ENCODE measurements at places on chromosomes 5 and 9. TPM values are rescaled to one million over a fixed set of nuclear protein-coding genes. Genes with fewer than 3 reads are reported as not detected.

The QRFP gene
- polyA plus RNA-seq, result not detected

The CDH6 gene
- polyA plus RNA-seq, result 0.57 TPM

The SLC36A1 gene
- polyA plus RNA-seq, result 4.0 TPM

The FLT4 gene
- polyA plus RNA-seq, result 6.8 TPM

The OLFML2A gene
- polyA plus RNA-seq, result 2.3 TPM

The FOXD4L5 gene
- polyA plus RNA-seq, result not detected

The UAP1L1 gene
- 10.5 TPM for polyA plus RNA-seq

DNA sequence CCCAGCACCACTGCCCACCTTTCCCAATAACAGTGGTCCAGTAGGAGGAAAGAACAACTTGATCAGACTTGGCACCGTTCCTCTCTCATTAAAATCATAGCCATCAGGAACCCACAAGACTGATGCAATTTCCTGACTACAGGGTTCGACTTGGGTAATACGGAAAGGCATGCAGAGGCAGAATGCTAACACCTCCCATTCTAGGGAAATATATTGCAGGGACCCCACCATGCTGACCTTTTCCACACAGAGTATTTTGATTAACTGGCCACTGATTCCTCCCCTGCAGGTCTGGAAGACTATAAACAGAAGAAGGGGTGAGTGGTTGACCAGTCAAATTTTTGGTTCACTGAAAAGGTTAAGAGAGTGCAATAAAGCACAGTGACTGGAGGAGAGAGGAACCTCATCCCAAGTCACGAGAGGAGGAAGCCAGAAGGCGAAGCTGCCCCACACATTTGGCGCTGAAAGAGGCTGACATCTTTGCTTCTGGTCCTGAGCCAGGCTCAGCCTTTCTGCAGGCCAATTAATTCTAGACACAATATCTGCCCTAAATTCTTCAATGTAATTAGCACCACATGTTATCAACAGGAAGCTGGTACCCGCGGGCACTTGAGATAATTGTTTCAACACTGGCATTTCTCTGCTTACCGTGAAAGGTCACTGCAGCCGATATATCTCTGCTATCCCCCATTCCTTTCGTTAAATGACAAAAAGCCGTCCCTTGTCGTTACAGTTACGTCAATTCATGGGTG lies 64.7 kb upstream of the SPOCK1 start:
- no peak for DNase-seq
- H3K36me3 ChIP-seq, result no peaks in the 10 kb centered on the region
- no peaks in the 10 kb centered on the region for H3K4me1 ChIP-seq
- no peaks in the 10 kb centered on the region for H3K27me3 ChIP-seq

DNA sequence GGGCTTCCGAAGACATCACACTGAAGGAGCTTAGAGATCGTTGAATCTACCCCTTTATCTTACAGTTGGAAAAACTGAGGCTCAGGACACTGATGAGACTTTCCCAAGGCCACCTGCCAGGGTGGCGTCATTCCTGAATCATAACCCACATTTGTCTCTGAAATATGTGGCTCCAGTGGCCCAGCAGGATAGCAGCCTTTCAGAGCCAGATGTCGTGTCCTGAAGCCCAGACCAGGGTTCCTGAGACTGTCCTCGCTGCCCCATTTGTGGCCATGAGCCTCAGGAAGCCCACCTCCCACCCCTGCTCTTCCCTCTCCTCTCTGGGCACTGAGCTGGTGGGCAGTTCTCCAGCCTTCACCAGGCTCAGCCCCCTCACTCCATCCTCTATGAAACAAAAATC lies 2.4 kb downstream of the HMCN2 start:
- no peaks in the 10 kb centered on the region for H3K36me3 ChIP-seq
- DNase-seq, result no peak
- no peak overlapping the region for H3K4me3 ChIP-seq
- no peaks in the 10 kb centered on the region for H3K4me1 ChIP-seq
- no peak overlapping the region for H3K27ac ChIP-seq

DNA sequence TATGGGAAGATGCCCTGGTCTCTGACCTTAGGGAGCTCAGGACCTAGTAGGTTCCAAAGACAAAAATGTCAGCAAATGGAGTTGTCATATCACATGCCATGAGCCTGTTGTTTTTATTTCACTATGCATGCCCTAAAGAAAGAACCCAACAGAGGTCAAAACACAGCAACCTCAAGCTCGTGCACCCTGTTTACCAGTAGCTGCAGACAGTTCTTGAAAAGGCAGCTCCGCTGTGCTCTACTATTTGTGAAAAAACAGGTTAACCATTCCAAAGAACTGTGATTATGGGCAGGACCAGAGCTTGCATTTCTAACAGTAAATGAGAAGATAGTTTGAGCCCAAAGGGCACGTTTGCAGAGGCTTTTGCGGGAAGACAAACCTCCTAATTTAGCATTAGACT lies 22.8 kb downstream of the ITK start:
- no peaks in the 10 kb centered on the region for H3K27me3 ChIP-seq
- no peak overlapping the region for H3K4me3 ChIP-seq
- H3K27ac ChIP-seq, result no peak overlapping the region
- H3K36me3 ChIP-seq, result no peaks in the 10 kb centered on the region

DNA sequence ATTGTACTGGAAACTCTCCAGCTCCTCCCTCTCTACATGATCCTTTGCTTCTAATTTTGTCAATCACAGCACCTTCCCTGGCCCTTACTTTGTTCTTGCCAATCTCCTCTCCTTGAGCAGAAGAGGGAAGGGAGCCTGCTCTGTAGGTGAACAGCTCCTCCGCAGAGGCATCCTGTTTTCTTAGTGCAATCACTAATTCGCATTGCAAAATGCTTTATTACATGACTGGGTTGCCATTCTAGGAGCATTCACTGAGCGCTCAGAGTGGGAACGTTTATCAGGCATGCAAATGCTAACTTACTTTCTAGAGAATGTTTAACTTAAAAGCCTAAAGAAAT lies 416 bp upstream of the SNX18 start:
- H3K36me3 ChIP-seq, result no peaks in the 10 kb centered on the region
- H3K4me3 ChIP-seq, result no peak overlapping the region
- H3K27me3 ChIP-seq, result no peaks in the 10 kb centered on the region
- H3K27ac ChIP-seq, result no peak overlapping the region

DNA sequence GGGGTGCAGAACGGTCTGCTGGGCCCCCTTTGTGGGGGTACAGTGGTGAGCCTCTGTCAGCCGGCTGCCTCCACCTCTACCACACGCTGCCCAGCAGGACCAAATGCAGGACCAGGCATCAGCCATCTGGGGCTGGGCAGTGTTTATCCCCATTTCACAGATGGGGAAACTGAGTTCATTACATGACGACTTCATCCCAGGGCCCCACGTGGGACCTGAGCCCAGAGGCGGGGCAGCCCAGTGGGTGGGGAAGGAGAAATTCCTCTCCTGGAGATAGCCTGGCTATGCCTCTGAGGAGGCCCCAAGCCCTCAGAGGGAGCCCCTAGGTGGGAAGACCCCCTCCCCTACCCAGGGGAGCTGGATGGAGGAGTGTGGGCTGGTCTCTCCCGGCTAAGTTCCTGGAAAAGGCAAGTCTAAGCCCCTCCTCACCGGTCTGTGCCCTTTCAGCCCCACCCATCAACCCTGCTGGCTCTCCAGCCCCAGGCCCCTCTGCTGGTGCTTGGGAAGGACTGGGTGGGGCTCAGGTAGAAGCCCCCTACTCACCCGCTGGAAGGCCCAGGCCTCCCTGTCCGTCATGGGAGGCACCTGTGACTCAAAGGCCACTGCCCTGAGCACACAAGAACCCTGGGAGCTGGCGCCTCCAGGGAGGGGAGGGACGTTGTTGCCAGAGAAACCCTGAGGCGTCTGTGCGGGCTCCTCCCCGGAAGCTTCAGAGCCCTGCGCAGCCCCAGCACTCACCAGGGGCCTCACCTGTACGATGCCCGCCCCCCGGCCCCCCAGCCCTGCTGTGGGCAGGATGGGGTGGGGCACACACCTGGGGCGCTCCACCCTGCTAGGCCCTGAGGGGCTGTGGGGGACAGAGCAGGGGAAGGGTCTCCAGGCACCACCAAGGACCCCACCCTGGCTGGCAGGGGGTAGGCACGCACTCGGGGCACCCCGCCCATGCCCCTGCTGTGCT lies 7.4 kb upstream of the CCDC187 start:
- no peak overlapping the region for H3K4me3 ChIP-seq
- H3K36me3 ChIP-seq, result no peaks in the 10 kb centered on the region
- no peaks in the 10 kb centered on the region for H3K27me3 ChIP-seq

- no peaks in the 10 kb centered on the region for H3K4me1 ChIP-seq
- H3K27me3 ChIP-seq, result no peaks in the 10 kb centered on the region
- H3K36me3 ChIP-seq, result no peaks in the 10 kb centered on the region
- no peak overlapping the region for H3K4me3 ChIP-seq
Observed at GRCh38 chr5:123856766-123857165, 344.8 kb downstream of the CSNK1G3 start.

DNA sequence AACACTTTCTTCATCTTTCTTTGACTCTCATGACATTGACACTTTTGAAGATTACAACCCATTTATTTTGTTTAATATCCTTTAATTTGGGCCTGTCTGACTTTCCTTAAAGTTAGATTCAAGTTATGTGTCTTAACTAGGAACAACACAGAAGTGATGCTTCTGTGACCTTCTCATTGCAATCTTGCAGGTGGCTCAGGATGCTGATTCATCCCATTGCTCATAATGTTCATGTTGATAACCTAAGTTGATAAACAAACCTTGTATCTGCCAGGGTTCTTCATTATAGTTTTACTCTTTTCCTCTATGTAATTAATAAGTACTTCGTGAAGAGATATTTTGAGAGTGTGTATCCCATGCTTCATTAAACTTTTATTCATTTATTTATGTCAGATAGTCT lies 107.2 kb upstream of the SHB start:
- H3K27me3 ChIP-seq, result no peaks in the 10 kb centered on the region
- no peak for DNase-seq
- H3K36me3 ChIP-seq, result no peaks in the 10 kb centered on the region
- H3K4me1 ChIP-seq, result no peaks in the 10 kb centered on the region
- no peak overlapping the region for H3K4me3 ChIP-seq

GRCh38 chr5:53490747-53491146 lies 10.3 kb downstream of the FST start:
- no peaks in the 10 kb centered on the region for H3K4me1 ChIP-seq
- H3K27ac ChIP-seq, result no peak overlapping the region
- no peaks in the 10 kb centered on the region for H3K36me3 ChIP-seq
- no peak for DNase-seq
- H3K4me3 ChIP-seq, result no peak overlapping the region

DNA sequence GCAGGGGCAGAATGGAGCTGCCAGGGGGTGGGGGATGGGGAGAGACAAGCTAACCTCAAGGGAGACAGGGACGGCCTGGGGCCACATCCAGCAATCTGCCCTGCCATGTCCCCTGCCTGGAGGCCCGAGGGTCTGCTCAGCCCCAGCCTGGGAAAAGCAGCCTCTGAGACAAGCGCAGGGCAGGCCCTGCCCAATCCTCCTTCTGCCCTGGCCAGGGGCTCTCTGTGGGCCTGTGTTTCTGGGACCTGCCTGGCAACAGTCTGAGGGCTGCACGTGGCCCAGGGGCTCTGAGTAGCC lies 13.9 kb upstream of the QSOX2 start:
- no peak for DNase-seq
- H3K4me3 ChIP-seq, result no peak overlapping the region
- no peaks in the 10 kb centered on the region for H3K27me3 ChIP-seq

GRCh38 chr5:97417986-97418385 lies 234.9 kb upstream of the RIOK2 start:
- H3K27me3 ChIP-seq, result no peaks in the 10 kb centered on the region
- H3K4me1 ChIP-seq, result no peaks in the 10 kb centered on the region
- H3K4me3 ChIP-seq, result no peak overlapping the region
- no peaks in the 10 kb centered on the region for H3K36me3 ChIP-seq

- H3K27me3 ChIP-seq, result no peaks in the 10 kb centered on the region
- no peaks in the 10 kb centered on the region for H3K4me1 ChIP-seq
- H3K36me3 ChIP-seq, result peaks cover 28% of the 10 kb centered on the region
- H3K4me3 ChIP-seq, result no peak overlapping the region
Observed at GRCh38 chr9:19371942-19372341, 8.1 kb downstream of the RPS6 start.

GRCh38 chr9:126495411-126496180 lies 118.1 kb upstream of the LMX1B start:
- no peaks in the 10 kb centered on the region for H3K27me3 ChIP-seq
- no peak for DNase-seq
- no peak overlapping the region for H3K4me3 ChIP-seq
- no peaks in the 10 kb centered on the region for H3K4me1 ChIP-seq

- H3K27me3 ChIP-seq, result no peaks in the 10 kb centered on the region
- no peak overlapping the region for H3K27ac ChIP-seq
- DNase-seq, result no peak
- H3K4me1 ChIP-seq, result no peaks in the 10 kb centered on the region
- no peak overlapping the region for H3K4me3 ChIP-seq
Observed at GRCh38 chr9:99307851-99308250, 85.8 kb downstream of the SEC61B start.

DNA sequence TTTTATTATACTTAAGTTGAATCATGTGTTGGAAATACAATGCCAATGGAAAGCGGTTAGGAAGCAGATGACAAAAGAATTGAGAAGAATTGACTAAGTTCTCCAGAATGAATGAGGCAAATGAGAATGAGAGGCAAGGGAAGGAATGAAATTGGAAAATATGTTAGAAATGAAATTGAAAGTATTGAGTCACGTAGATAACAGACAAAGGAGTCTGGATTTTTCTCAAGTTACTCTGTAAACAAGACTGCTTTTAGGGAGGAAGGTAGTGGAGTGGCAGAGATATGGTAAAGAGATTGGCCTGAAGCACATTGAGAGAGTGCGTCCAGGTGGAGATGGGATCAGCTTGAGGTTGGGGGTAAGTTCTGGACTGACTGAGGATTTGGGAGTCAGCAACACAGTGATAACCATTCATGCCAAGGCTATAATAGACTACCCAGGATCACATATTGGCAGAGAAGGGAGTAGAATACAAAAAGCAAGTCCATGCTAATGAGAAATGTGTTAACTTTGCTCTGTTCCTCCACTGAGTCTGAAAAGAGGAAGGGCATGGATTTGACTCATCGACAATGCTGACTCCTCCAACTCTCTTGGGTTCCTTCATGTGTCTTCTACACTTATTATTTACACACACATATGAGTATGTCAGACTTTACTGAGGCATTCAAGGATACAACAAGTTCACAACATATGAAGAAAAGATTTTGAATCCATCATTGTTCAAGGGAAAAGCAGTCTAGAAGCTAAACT lies 814.2 kb upstream of the ZNF608 start:
- H3K27me3 ChIP-seq, result no peaks in the 10 kb centered on the region
- H3K27ac ChIP-seq, result no peak overlapping the region
- H3K4me3 ChIP-seq, result no peak overlapping the region
- H3K36me3 ChIP-seq, result no peaks in the 10 kb centered on the region
- peaks cover 4% of the 10 kb centered on the region for H3K4me1 ChIP-seq

DNA sequence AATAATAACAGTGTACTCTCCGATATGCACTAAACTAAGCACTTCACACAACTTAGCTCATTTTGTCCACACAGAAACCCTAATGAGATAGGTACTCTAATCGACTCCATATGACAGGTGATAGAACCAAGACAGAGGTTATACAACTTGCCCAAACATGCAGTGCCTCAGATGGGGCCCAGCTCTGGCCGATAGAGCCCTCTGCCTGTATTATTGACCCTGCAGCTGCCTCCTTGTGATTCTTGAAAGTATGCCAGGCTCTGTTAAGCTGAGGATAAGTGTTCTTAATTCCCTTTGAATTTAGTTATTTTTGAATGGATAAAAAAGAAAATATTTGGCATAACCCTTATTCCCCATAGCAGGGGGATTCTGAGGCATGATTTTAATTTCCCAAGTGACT lies 78.5 kb downstream of the HMHB1 start:
- H3K4me1 ChIP-seq, result no peaks in the 10 kb centered on the region
- H3K4me3 ChIP-seq, result no peak overlapping the region
- no peaks in the 10 kb centered on the region for H3K27me3 ChIP-seq
- H3K36me3 ChIP-seq, result no peaks in the 10 kb centered on the region
- no peak overlapping the region for H3K27ac ChIP-seq

GRCh38 chr5:110195288-110195687 lies 505.6 kb downstream of the MAN2A1 start:
- H3K4me3 ChIP-seq, result no peak overlapping the region
- H3K27me3 ChIP-seq, result no peaks in the 10 kb centered on the region
- no peaks in the 10 kb centered on the region for H3K4me1 ChIP-seq
- DNase-seq, result no peak
- no peaks in the 10 kb centered on the region for H3K36me3 ChIP-seq
- no peak overlapping the region for H3K27ac ChIP-seq

All from pancreas (tissue), 10 donors.